ENCODE measurements at places on chromosomes 3 and 15.

GRCh38 chr15:31161951-31162350 lies 60.4 kb upstream of the TRPM1 start:
- no peak for DNase-seq

- no peak for DNase-seq
Measured at GRCh38 chr15:65785151-65785550, 6.9 kb downstream of the DENND4A start.

DNA sequence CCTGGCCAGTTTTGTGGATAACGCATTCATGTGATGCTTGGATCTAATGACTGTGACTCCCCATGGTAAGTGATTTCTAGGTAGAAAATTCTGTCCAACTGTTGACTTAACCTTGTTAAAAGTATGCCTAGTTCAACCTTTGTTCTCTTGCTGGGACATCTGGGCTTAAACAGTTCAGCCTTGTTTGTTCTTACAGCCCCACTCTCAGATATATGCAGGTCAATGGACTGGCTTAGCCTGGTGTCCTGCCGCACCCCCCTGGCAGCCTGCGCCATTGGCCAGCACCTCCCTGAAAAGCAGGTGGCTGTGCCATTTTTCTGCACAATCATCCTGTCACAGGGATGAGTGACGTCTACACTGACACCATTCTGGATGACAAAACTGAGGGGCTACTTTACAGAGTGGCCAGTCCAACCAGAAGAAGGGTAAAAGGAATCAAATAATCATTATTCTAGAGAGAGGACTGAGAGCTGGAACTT lies 244.7 kb upstream of the ONECUT1 start:
- DNase-seq, result no peak

- DNase-seq, result no peak
Measured at GRCh38 chr3:155382396-155383042, 89.0 kb upstream of the STRIT1 start.

GRCh38 chr3:30184091-30184810 lies 422.1 kb upstream of the TGFBR2 start:
- DNase-seq, result no peak

- no peak for DNase-seq
Measured at GRCh38 chr3:42106646-42107045, 15.5 kb downstream of the TRAK1 start.

DNA sequence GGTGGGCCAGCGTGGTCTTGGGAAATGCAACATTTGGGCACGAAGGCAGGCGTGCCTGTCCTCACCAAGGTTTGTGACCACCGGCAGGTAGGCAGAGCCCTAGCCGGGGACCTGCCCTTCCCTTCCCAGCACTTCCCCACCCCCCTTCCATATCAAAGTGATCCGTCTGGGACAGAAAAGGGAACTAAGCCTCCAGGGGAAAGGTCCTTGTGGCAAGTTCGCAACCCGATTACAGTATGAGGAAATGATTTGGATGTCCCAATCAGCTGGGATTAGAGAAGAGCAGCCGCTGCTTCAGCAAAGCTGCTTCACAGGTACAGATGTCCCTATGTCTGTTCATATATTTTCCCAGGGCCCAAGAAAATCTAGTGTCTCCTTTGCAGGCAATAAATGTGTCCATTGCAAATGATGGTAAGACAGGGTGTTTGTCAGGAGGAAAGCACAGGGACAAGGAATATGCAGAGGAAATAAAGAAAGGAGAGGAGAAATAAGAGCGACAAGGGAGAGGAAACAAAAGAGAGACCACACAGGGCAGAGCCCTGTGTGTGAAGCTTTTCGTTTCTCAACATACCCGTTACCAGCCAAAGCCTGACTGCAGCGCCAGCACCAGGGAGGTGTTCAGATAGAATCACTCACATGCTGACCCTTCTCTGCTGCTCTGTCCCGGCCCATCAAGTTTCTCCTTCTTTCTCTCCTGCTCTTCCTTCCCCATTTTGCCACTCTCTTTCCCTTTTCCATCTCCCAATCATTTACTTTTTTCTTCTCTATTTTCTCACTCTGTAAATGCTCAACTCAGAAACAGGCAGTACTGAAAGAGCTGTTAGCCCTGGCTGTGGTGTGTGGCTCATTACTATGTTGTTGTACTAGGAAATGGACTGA lies 17.4 kb upstream of the SECISBP2L start:
- DNase-seq, result no peak

DNA sequence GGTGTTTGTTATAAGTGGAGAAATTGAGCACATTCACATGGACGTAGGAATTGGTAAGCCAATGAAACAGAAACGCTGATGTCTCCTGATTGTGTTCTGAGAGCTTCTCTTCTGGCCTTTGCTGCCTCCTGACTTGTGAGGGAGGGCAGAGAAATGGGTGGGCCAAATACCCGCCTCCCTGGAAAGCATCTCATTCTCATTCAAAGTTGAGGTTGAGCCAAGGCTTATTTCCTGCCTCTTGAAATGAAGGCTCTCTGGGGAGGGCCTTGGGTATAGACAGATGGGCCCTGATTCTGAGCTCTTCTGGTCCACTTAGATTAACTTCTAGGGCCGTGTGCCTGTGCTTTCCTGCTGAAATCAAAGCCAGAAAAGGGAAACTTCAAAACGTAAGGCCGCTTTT lies 57.4 kb upstream of the MYZAP start:
- no peak for DNase-seq

- DNase-seq, result no peak
Measured at GRCh38 chr3:130992344-130992743, 34.3 kb downstream of the ASTE1 start.

GRCh38 chr15:72184165-72184811 lies 13.3 kb downstream of the GRAMD2A start:
- DNase-seq, result no peak

DNA sequence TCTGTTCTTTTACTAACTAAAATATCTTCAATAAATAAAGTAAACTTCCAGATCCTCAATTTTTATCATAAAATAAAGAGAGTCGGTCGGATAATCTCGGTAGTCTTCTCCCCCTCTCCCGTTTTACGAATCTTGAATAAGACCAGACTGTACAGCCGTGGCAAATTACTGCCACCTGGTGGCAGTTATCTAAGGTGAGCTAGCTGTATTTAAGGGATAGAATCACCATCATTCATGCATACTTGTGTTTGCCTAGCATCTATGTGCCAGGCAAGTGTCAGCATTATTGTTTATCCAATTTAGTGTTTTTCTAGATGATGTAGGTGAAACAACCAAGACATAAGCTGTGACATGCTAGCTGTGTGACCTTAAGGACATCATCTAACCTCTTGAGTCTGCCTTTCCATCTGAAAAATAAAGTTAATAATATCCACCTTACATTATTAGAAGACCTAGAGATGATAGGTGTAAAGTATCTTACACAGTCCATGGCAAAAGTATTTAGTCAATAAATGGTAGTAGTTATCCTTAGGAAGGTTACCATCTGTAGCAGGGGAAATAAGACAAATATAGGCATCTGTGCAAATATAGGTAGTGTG lies 21.3 kb downstream of the DUT start:
- DNase-seq, result peak; percentile 26

- no peak for DNase-seq
Measured at GRCh38 chr3:117165176-117165575, 455.6 kb downstream of the TUSC7 start.

- DNase-seq, result no peak
Measured at GRCh38 chr15:99720533-99720932, 12.7 kb downstream of the LYSMD4 start.

GRCh38 chr3:122364490-122364889 lies 18.5 kb downstream of the MIX23 start:
- DNase-seq, result no peak

- DNase-seq, result no peak
Measured at GRCh38 chr3:19748782-19749447, 185.1 kb downstream of the EFHB start.

DNA sequence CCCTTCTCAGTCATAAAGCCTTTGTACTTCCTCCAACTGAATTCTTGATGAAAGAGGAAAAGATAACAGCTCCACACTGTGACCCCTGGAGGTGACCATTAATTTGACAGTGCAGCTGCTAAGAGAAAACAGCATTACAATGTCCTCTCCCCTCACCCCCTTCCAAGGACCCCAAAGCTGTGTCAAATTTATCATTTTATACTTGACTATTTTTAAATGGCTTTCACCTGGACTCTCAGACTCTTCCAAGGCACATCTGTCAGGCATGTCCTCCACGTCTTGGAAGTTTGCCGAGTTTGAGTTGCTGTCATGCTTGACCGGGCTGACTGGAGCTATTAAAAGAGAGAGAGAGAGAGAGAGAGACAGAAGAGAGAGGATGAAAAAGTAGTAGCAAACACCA lies 236.5 kb downstream of the WDR72 start:
- DNase-seq, result no peak

- DNase-seq, result no peak
Measured at GRCh38 chr3:30426293-30426993, 180.0 kb upstream of the TGFBR2 start.

DNA sequence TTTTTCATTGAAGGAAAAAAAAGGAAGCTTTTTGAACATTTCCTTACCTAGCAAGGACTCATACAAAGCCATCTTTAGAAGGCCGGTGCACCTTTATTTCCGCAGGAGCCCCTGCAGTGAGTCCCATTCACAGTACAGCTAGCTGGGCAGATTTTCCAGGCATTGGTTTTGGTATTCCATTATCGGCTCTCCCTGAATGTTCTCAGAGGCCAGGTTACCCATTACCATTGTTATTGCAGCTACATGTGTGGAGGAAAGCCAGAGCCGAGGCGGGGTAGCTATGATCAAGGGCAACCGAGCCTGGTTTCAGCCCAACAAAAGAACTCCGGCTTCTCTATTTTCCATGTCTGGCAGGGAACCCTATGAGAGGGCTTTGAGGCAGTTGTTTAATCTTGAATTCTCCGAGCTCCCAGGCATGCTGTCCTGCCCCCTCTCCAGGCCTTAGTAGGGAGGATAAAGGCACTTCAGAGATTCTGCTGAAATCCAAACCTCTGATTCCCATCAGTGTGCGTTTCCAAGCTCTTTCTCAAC lies 100.3 kb downstream of the LRRK1 start:
- DNase-seq, result no peak

GRCh38 chr3:73086071-73086494 lies 24.6 kb downstream of the EBLN2 start:
- DNase-seq, result peak; percentile 42

DNA sequence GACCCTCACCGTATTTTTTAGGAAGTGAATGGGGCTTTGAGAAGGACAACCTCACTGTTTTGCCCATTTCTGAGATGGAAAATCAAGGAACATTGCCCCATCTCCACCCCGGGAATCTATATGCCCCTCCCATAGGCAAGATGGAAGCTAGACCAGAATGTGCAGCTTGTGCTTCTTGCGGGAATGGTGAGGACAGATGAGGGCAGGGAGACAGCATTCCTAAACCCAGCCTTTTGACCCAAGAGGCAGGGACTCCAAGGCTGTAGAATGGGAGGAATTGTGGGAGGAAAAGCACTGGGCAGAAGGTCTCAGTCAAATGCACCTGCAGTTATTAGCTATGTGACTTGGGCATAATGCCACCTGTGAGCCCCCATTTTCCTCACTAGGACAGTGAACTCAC lies 66.9 kb downstream of the SMAD3 start:
- no peak for DNase-seq

GRCh38 chr3:106036696-106037095 lies 167.9 kb upstream of the CBLB start:
- no peak for DNase-seq

All from activated CD4-positive, alpha-beta T cell treated with anti-CD3 and anti-CD28 coated beads, Interleukin-2, amount 50 U/mL, for 4 hours (primary cell).